ENCODE measurements at places on chromosomes 6 and 20.

DNA sequence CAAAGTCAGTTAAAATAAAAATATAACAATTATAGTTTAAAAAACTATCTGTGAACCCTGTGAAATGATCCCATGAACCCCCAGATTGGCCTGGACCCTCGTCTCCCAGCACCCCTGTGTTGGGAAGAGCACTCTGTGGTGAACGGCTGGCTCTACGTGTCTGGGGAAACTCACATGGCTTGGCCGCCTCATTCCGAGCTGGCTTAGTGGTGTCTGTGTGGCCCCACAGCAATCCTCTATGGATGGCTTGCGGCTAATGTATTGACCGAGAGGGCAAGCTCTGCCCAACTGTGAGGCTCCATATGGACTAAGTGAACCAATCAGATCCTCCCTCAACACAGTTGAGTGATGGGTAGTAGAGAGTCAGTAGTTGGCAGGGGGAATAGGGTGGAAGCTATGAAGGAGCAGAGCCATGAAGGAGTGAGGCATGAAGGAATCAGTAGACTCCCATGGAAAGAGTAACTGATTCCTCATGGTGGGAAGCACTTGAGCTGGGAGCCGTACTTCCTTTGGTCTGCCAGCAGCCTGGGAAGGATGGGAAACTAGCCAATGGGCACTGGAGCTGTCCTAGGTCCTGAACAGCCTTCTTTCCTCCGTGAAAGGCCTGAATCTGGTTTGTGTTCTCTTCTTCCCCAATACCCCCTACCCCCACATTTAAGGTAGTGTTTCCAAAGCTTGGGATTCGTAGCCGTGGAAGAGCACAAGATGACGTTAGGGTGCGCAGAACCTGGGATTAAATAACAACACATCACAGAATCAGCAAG is 21.6 kb upstream of the ZNF831 start:
- DNase-seq: no peak

DNA sequence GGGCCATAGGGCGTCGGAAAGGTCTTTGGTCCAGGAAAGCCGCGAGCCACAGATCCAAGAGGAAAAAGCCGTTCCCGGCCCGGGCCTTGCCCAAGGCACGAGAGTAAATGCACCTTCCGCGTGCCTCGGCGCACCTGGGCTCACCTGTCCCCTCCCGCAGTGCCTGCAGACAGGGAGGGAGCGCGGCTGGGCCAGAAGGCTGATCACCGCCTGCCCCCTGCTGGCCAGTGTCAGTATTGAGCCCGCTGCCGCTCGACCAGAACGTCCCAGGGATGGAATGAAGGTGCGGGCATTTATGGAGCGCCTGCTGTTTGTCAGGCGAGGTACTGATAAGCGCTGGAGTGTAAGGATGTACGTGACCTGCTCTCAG is 679 bp upstream of the LPIN3 start:
- DNase-seq: peak; percentile 89

DNA sequence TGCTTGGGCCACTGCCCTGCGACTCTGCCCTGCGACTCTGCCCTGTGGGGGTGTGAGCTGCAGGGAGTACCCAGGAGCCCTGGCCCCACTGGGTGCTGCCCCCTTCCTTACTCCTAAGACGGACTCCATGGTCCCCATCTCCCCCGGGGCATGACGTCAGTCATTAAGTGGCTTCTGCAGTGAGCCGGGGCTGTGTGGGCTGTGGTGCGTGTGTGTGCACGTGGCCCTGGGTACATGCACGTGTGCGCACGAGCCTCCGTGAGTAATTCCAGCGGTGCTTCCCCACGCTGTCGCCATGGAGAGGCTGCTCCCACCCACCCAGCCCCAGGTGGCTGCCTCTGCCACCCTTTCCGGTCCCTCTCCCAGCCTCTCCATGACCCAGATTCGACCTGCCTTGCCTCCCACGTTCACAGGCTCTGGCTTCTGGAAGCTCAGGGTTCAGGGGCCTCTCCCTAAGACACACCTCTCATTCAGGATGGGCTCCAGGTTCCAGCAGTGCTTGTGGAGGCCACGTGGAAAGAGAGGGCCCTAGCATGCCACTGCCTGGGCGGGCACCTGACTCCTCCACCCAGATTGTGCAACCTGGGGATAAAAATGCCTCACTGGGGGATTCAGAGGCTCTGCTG is 88.3 kb downstream of the DLGAP4 start:
- DNase-seq: no peak

- DNase-seq: peak; percentile 80
Measured at GRCh38 chr20:32521780-32522525, 63.2 kb downstream of the NOL4L start.

- no peak for DNase-seq
Measured at GRCh38 chr6:147624946-147625515, 116.5 kb downstream of the SAMD5 start.

DNA sequence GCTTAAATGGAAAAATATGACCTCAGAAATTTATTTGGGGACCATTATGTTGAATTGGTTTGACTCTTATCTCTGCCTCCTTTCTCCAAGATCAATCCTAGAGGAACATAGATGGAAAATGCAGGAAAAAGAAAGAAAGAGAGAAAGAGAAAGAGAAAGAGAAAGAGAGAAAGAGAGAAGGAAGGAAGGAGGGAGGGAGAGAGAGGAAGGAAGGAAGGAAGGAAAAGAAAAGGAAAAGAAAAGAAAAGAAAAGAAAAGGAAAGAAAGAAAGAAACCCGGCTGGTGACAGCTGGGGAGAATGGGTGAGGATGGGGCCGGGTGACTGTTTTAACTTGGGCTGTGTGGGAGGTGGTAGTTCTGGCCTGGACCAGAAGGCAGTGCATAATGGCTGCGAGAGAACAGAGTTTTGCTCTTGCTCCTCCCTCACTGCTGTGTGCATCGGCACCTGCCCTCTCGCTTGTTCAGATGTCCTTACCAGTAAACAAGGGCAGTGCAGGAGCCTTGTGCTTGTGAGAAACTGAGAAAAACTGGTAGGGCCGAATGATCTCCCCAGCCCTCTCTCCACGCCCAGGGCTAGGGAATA is 24.7 kb downstream of the GLO1 start:
- DNase-seq: no peak

DNA sequence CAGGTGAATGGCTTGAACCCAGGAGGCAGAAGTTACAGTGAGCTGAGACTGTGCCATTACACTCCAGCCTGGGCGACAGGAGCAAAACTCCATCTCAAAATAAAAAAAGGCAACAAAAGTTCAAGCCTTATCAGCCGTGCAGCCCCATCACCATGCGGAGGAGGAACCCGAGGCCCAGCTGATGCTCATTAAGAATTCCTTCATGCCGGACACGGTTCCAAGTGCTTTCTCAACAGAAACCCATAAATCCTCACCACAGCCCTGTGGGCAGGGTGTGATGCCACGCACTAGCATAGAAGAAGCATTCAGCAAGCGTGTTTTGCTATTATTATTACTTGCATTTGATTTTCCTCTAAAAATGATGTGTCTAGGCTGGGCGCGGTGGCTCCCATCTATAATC is 56.3 kb downstream of the PREX1 start:
- no peak for DNase-seq

GRCh38 chr6:117685359-117685758 is 10.1 kb downstream of the NUS1 start:
- no peak for DNase-seq

- no peak for DNase-seq
Measured at GRCh38 chr20:60389882-60390281, 431.7 kb downstream of the CDH26 start.

DNA sequence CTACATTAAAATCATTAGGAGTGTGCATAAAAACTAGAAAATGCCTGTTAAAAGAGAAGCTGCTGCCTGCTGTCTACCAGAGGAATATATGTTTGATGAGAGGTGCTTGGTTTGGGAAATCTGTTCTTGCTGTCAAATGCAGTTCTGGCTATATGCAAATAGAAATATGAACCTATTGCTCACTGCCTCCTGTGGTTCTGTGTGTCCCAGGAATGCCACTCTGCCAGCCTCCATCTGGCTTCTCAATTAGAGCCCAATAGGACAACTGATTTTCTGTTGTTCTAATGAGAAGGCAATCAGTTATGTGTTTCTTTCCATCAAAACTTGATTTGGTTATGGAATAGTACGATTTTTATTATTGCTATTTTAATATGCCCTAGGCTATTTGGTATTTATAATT is 759.7 kb downstream of the HDGFL1 start:
- no peak for DNase-seq

DNA sequence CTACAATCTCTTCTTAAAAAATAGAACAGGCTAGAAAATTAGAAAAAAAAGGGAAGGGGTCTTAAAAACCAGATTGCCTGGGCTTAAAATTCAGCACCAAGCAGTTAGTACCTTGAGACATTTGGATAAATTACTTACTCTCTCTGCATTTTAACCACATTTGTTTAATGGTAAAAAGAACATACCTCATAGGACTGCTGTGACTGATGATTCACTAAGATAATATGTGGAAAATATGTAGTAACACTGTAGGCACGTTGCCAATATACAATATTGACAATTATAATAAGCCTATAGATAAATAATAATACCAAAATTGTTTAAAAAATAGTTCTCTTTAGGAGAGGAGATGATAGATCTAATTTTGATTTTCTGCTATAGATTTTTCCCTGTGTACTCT is 750.4 kb downstream of the TENT5A start:
- no peak for DNase-seq

GRCh38 chr20:50694379-50695134 is 3.2 kb upstream of the RIPOR3 start:
- DNase-seq: no peak

GRCh38 chr6:57097596-57097995 is 7.6 kb downstream of the ZNF451 start:
- no peak for DNase-seq
